ENCODE measurements at places on chromosomes 1 and 21.
A peak's percentile ranks its signal among the peaks of the same experiment; 100 is the strongest.

GRCh38 chr1:219385787-219386427 lies 212.2 kb downstream of the LYPLAL1 start:
- no peak overlapping the region for H3K4me3 ChIP-seq
- H3K36me3 ChIP-seq = no peaks in the 10 kb centered on the region
- H3K27me3 ChIP-seq = no peaks in the 10 kb centered on the region
- no peaks in the 10 kb centered on the region for H3K4me1 ChIP-seq

GRCh38 chr1:19754482-19754881 lies 45.2 kb downstream of the TMCO4 start:
- H3K27ac ChIP-seq = peak overlapping the region; percentile 80
- DNase-seq = peak; percentile 85
- H3K4me1 ChIP-seq = peaks cover 6% of the 10 kb centered on the region

DNA sequence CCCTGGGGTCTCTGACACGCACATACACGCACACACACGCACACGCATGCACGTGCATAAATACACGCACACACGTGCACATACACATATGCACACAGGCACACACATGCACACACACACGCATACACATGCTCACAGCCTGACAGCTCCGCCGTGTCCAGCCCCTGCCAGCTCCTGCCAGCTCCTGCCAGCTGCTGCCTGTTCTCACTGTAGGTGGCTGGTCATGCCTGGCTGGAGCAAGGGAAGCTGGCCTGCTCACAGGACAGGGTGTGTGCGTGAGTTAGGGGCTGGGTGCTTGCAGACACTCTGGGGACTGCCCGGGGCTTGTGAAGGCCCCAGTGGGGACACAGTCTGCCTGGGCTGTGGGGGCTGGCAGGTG lies 4.9 kb downstream of the PLCH2 start:
- no peaks in the 10 kb centered on the region for H3K4me1 ChIP-seq
- no peak overlapping the region for H3K4me3 ChIP-seq
- DNase-seq = no peak
- no peaks in the 10 kb centered on the region for H3K36me3 ChIP-seq
- no peaks in the 10 kb centered on the region for H3K27me3 ChIP-seq

DNA sequence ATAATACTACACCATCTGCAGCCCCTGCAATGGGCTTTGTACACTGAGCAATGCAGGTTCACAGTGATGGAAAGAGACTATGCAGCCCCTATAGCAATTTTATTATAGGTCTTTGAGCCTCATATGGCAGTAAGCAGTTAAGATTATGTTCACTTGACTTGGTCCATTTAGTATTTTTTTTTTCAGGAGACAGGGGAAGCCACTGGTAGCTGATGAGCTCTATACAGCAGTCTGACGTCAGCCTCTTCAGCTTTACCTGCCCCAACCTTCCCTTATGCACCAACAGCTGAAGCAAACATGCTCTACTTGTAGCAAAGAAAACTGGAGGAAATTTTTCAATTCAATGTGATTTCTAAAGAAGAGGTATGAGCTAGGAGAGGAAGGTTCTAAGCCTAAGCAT lies 32.2 kb downstream of the AIDA start:
- peaks cover 32% of the 10 kb centered on the region for H3K36me3 ChIP-seq
- H3K27ac ChIP-seq = no peak overlapping the region
- DNase-seq = no peak
- H3K27me3 ChIP-seq = no peaks in the 10 kb centered on the region

DNA sequence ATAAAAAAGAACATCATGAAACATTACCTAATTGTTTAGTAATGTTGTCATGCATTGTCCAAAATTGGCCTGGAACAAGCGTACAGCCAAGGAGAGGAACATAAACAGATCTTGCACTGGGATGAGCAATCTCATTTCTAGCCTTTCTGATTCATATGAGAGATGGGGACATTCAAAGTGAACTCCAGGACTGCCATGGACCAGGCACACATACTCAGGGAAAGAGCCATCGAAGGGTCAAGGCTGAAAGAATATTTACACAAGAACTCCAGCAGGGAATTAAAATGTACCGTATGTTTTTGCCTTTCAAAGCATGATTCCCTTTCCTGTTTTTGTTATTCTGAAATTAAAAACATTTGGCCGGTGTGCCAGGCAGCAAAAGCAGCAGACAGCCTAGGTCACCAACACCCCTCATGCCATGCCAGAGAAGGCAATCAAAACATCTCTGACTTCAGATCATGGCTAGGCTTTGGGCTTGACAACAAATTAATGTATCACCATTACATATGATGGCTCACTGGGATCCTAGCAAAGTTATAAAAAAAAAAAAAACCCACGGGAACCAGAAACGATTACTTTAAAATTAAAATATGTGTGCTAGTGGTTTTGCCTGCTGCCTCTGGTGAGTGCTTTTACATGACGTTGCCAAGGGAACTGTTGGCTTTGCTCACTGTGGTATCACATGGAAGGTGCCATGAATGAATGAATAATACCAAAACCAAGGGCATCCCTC lies 159.8 kb downstream of the TGFBR3 start:
- H3K36me3 ChIP-seq = peaks cover 4% of the 10 kb centered on the region
- no peak overlapping the region for H3K4me3 ChIP-seq
- DNase-seq = peak; percentile 71
- peak overlapping the region; percentile 71 for H3K27ac ChIP-seq

GRCh38 chr1:244751271-244751895 lies 84.1 kb upstream of the COX20 start:
- no peak overlapping the region for H3K27ac ChIP-seq
- no peaks in the 10 kb centered on the region for H3K36me3 ChIP-seq
- H3K4me1 ChIP-seq = no peaks in the 10 kb centered on the region
- no peak overlapping the region for H3K4me3 ChIP-seq
- H3K27me3 ChIP-seq = no peaks in the 10 kb centered on the region

GRCh38 chr1:214455479-214455878 lies 95.9 kb downstream of the PTPN14 start:
- H3K36me3 ChIP-seq = no peaks in the 10 kb centered on the region
- H3K4me3 ChIP-seq = no peak overlapping the region
- no peak for DNase-seq
- no peak overlapping the region for H3K27ac ChIP-seq
- H3K4me1 ChIP-seq = peaks cover 5% of the 10 kb centered on the region

Measured in ascending aorta (tissue), 2 donors.